ENCODE measurements at places on chromosomes 13 and 19. TPM values are rescaled to one million over a fixed set of nuclear protein-coding genes. Genes with fewer than 3 reads are reported as not detected.
A peak's percentile ranks its signal among the peaks of the same experiment; 100 is the strongest.

DNA sequence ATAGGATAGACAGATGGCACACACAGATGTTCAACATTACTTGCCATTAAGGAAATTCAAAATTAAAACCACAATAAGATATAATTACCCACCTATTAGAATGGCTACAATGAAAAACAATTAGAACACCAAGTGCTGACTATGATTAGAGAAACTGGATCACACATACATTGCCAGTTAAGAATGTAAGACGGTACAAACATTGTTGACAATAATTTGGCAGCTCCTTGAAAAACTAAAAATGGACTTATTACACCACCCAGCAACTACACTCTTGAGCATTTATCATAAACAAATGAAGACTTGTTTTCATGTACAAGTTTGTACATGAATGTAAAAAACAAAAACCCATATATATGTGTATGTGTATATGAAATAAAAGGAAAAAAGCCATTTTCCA lies 13.7 kb downstream of the ZNF461 start:
- no peak for DNase-seq

DNA sequence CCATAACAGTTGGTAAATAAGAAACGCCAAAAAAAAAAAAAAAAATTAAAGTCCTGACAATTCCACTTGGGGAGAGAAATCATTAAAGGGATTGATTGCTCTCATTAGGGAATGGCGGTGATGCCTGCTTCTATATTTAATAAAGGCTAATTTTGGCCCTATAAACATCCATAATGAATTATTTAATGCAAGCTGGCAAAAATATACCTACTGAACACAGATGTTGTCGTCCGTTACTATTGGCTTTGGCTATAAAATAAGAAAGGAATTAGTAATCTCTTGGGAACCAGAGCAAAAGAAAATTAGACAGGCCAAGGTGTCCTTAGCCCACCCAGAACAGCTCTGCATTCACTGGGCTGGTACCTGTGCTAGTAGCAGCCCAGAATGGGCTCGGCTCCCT lies 717.3 kb downstream of the DIAPH3 start:
- no peak for DNase-seq

DNA sequence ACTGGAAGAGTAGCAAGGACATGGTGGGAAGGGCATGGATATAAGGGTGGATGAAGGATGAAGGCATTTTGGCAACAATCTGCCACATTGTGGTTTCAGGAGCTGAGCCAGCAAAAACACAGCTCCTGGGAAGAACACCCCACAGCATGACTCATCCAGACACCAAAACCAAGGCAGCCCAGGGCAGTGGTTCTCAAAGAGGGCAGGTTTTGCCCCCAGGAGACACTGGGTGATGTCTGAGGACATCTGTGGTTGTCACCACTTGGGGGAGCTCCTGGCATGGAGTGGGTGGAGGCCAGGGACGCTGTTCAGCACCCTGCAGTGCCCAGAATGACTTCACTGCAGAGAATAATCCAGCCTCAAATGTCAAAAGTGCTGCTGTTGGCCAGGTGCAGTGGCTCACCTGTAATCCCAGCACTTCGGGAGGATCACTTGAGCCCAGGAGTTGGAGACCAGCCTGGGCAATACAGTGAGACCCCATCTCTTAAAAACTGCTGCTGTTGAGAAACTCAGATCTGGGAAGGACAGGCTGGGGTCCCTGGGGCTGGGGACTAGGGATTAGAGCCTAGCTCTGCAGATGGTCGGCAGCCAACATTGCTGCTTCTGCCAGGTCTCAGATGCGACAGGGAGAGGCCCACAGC lies 16.1 kb downstream of the ZFR2 start:
- DNase-seq: peak; percentile 79

Gene CCNA1
- total RNA-seq: not detected

Gene RASIP1
- 1.9 TPM for total RNA-seq

Gene MIPEP
- 33.3 TPM for total RNA-seq

Gene OR4F17
- not detected for total RNA-seq

Gene KLK12
- total RNA-seq: not detected

Gene PRR22
- 13.5 TPM for total RNA-seq

Gene MADCAM1
- 0.57 TPM for total RNA-seq
